ENCODE measurements at places on chromosomes 3 and 15.

- DNase-seq: no peak
Observed at GRCh38 chr3:63142681-63143080, 135.4 kb upstream of the SYNPR start.

GRCh38 chr3:190680691-190681090 lies 166.8 kb downstream of the IL1RAP start:
- DNase-seq: no peak

- DNase-seq: no peak
Observed at GRCh38 chr3:146058241-146058640, 102.7 kb downstream of the PLOD2 start.

- no peak for DNase-seq
Observed at GRCh38 chr3:157746391-157746790, 243.2 kb upstream of the VEPH1 start.

DNA sequence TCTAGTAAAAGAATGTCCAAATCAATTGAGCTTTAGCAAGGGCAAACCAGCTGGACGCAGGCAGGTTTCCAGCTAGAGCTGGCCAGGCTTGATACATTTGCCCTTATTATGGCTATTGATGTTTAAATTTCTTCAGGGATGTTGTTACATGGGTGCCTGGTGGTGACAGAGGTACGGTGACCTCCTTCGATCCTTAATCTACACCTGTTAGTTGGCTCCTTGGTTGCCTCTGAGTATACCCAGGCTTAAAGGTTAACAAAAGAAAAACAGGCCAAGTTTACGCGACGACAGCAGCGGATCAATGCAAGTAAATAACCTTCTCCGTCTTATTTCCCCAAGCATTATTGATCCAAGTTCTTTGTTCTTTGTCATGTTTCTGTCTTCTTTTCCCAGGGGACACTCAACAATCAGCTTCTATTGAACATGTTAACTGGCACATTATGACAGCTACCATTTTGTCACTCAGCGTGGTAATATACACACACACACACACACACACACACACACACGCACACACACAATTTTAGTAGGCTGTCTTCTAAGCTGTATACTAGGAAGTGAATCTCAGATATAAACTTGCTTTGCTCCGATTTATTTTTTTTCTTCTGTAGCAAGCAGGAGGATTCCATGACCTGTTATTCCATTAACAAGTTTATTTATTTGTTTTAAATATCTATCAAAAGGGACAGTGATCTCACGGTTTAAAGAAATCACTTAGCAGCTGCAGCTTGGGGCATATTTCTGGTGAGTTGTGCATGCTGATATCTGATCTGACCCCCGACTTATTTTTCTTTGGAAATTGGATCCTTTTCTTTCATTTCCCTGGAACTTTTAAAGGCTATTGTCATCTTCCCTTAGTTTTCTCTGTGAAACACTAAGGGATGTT lies 844.7 kb downstream of the MCTP2 start:
- DNase-seq: no peak

DNA sequence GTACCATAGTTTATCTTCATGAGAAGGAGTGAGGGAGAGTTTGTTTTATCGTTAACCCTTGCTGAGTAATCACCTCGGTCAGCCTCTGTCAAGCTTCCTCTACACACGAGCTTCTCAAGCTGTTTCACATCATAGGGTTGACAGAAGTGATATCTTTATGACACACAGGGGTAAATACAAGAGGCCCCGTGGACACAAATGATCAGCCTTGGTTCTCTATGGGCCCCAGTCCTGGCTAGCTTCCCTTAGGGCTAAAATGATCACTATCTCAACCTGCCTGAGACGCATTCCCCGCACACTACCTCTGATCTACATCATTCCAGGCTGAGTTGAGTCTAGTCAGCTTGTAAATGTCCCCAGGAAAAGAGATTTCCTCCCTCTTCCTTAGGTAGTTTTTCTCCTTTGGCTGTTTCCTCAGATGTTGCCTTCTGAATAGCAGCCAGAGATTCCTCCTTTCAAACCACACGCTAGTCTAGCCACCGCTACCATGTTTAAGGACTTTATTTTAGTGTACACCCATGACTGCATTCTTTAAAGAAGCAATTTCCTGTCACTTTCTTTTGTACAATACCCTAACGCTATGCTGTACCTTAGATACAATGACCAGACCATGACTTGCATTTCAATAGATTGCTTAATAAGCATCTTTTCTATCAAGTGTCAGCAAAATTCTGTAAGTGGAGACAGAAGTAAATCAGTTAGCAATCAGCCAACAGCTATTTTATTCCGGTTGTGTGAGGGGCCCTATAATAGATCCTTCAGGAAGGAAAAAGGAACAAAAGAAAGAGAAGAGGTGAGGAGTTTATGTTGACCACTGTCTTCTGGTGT lies 35.1 kb upstream of the PPARG start:
- no peak for DNase-seq

GRCh38 chr3:48215466-48215865 lies 7.8 kb upstream of the CAMP start:
- DNase-seq: no peak

GRCh38 chr3:58204720-58205119 lies 6.1 kb downstream of the DNASE1L3 start:
- no peak for DNase-seq

- DNase-seq: no peak
Observed at GRCh38 chr15:55703873-55704301, 39.1 kb downstream of the PRTG start.

DNA sequence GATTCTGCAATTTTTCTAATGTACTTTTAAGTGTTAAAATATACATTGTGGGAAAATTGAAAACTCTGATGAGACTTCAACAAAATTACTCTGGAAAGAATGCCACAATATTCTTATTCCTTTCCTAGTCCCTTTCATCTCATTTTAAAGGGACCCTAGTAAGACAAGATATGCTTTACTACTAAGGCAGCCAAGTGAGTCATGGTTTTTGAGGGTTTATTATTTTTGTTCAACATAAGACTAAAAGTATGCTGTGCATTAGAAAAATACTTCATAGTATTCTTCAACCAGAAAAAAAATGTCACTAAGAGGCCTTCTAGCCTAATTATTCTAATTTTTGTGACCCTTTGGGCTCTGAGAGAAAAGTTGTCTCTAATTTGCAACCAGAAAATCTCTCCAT lies 7.4 kb downstream of the IL12A start:
- DNase-seq: no peak
